Fibroblast of the conjunctiva (primary cell): ENCODE measurements at places on chromosomes 2 and 18.

GRCh38 chr2:46161911-46162310, 135.3 kb upstream of the EPAS1 start:
- DNase-seq, result no peak

DNA sequence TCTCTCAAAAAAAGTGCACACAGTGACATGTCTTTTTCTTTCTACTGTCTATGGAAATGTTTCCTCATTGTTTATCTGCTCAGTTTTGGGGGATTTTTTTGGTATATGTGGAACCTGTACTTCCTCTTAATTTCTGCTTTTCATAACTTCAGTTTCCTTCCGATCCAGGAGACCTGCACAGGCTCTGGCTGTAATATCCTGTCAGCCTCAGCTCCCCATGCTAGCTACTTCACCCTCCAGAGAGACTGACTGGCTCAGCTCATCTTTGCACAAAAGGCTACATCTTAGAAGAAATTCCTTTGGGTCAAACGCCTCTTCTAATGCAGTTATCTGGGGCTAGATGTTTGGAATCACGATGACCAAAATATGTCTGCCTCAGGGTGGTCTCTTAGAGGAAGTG, 378.4 kb downstream of the RND3 start:
- no peak for DNase-seq

GRCh38 chr2:223941579-223942277, 3.4 kb downstream of the WDFY1 start:
- peak; percentile 45 for DNase-seq

- DNase-seq, result no peak
Observed at GRCh38 chr2:39541011-39541930, 104.2 kb upstream of the MAP4K3 start.

GRCh38 chr2:229815342-229815741, 101.0 kb upstream of the DNER start:
- DNase-seq, result no peak

DNA sequence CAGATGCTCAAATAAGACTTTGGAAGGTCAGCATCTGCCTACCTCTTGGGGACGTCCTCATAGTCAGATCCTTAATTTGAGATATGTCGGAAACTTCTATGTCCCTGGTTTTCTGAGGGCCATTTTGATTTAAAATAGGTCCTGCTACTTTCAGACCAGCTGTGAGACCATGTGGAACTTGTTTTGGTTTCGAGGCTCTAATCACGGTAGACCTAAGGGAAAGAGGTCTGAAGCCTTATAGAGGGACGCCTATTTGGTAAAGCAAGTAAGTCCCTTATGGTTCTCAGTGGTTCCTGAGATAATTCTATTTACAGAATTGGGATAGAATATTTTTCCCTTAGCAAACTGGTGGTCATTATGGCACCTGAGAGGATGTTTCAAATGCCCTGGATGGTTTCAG, 75.1 kb downstream of the RFTN2 start:
- no peak for DNase-seq

- DNase-seq, result no peak
Observed at GRCh38 chr2:7333189-7333765, 416.1 kb downstream of the RNF144A start.

DNA sequence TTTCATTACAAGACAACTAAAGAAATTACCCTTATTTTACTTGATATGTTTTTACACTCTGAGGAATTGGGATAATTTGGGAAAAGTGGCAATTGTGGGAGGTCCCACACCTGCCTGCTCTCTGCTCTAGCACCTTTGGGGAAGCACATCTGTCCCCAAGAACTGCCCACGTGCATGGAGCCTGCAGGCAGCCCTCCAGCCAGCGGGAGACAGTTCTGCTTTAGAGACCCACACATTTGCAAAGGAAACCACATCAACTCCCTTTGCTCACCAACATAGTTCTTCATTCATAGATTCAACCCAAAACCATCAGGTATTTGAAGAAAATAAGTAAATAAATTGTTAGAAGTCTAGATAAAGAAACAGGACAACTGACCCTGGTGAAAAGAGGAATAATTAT, 239.9 kb upstream of the ID2 start:
- no peak for DNase-seq

GRCh38 chr2:151665959-151666358, 68.3 kb downstream of the NEB start:
- DNase-seq, result no peak

GRCh38 chr2:27962006-27962405, 71.5 kb downstream of the BABAM2 start:
- DNase-seq, result no peak

- DNase-seq, result no peak
Observed at GRCh38 chr2:218383892-218384519, 1.9 kb downstream of the SLC11A1 start.

- DNase-seq, result no peak
Observed at GRCh38 chr2:146135245-146135644, 1615.3 kb upstream of the ZEB2 start.

GRCh38 chr2:3494984-3495666, 24.2 kb downstream of the ADI1 start:
- DNase-seq, result no peak

DNA sequence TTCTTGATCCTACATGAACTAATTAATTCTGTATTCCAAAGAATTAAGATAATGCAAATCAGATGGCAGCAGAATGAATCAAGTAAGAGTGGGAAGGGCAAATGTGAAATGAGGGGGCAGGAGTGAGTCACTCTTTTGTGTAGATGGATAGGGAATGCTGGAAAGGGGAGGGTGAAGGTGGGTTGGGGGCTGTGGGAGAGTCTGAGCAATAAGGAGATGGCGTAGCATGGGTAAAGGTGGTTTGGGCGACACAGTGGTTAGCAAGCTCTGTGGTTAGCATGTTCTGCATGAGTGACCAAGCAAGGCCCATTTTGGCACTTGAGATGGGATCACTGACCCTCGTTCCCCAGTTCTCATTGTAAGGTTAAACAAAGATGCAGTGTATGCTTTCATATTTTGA, 20.4 kb downstream of the GPD2 start:
- no peak for DNase-seq

DNA sequence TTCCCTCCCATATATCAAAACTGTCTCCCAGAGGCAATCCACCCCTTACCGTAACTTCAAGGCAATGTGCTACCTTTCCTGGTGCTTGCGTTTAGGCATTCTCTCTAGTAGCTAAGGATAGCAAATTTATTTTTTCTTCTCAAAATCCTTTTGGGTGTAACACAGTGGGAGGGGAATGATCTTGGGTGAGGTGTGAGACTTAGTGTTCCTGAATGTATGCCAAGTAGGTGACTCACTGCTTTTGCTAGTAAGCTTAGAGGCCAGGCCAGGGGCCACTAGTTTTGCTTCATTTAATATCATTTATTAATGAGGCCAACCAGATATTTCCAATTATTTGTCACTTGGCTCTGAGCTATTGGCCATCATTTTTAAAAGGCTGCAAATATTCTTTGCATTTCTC, 135.5 kb downstream of the NAPG start:
- DNase-seq, result peak; percentile 67

DNA sequence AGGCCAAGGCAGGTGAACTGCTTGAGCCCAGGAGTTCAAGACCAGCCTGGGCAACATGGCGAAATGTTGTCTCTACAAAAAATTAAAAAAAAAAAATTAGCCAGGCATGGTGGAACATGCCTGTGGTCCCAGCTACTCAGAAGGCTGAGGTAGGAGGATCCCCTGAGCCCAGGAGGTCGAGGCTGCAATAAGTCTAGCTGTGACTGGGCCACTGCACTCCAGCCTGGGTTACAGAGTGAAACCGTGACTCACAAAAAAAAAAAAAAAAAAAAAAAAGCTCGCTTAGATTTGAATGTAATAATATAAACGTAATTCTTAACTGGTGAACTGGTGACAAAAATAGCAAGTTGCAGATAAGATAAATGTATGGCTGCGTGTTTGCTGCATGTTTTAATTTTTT, 56.5 kb downstream of the TFCP2L1 start:
- no peak for DNase-seq

DNA sequence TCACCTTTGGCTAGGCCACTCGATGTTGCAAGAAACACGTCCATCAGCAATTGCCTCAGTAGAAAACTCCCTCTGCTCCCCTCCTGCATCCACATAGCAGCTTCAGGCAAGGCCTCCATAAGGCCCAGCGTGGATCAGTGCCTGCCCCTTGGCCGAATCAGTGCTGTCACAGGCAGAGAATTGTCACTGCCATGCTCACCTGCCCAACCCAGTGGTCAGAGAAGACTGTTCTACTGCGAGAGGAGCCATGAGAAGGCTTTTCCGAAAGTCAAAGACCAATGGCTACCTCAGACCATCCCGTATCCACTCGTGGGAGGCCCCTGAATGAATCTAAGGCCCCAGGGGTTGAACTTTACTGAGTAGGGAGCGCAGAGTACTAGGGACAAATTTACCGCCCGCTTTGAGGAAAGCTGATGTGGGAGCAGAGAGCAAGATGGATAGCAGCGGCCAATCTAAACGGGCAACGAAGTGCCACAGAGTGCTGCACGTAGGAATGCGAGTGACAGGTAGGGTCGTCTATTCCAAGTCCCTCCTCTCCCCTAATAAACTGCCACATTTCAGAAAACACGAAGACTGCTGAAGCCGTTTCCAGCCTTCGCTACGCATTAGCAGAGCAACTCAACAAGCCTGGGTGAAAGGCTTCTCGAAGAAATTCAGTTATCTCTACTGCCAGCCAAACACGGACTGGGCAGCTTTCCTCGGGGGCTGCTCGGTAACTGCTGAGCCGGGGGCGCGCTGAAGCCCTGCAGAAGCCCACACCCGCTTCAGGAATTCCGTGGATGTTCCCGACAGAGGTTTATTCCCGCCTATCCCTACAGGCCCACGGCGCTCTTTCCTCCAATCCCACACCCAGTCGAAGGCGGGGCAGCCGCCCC, 968 bp upstream of the RALBP1 start:
- peak; percentile 64 for DNase-seq

- DNase-seq, result no peak
Observed at GRCh38 chr18:7516266-7517117, 50.6 kb upstream of the PTPRM start.

DNA sequence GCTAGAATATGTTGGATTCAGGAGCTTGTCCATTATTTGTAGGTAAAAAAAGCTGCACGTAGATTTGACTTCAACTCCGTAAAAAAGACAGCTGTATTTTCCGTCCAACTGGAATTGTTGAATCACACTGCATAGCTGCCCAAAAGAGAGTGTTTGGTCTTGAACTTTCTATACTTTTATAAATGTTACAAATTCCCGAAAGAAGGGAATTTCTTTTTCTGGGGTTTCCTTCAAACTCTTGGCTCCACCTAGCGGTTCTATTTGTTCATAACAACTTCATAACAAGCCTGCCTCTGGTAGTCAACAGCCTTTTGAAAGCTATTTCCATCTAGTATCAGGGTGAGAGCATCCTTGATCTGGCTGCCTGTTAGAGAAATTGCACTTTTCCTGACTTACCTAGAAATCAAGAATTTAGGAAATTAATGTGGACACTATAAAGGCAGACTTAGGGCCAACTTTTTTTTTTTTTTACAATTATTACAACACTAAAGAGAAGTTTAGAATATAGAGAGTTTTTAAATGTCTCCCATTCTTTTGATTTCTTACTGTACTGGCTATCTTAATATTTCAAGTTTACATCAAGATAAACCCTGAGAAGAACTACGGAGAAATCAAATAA, 48.1 kb downstream of the TMEM185B start:
- DNase-seq, result peak; percentile 52

DNA sequence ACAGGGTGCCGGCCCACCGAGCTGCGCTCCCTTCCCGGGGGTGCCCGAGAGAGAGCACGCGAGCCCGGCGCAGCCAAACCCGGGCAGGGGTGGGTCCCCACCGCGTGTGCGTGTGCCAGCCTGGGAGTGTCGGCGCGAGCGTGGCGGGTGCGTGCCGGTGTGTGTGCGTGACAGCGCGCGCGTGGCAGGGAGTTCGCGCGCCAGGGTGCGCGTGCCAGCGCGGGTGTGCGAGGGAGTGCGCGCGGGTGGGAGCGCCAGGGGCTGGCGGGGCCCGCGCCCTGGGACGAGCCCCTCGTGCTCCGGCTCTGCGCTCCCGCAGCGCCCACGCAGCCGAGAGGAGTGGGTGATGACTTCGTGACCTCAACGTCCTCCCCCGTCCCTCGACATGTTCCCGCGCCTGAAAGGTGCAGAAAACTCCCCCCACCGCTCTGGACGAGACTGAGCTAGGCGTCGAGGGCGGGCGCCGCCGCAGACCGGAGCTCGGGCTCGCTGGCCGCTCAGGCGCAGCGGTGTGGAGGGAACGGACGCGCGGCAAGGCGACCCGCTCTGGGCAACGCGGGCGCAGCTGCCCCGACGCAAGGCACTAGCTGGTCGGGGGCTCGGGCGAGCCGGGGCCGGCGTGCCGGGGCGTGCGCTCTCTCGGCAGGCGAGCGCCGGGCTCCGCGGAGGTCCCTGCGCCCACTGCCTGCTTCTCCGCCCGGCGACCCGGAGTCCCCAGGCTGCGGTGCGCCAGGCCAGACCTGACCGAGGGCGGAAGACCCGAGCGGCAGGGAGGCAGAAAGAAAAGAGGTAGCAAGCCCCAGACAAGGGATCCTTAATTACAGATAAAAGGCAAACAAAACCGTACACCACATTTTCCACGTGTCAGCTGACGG, 582.8 kb downstream of the ZEB2 start:
- DNase-seq, result no peak

GRCh38 chr18:37253394-37254235, 312.0 kb downstream of the CELF4 start:
- no peak for DNase-seq

DNA sequence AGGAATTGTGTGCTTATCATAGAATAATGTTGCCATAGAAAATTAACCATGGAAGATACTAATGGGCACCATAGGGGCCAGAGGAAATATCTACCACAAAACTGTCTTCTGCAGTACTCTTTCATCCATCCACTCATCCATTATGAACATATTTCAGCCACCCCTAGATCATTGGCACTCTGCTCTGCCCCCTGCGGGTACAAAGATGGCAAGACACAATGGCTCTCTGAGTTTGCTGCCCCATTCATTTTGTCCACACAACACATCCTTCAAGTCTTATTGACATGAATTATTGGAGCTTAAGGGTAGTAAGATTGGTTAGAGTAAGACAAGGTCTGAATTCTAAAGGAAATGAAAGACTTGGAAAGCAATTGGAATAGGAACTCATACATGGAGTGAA, 1224.7 kb upstream of the CELF4 start:
- DNase-seq, result no peak

GRCh38 chr2:203982276-203982675, 45.7 kb downstream of the ICOS start:
- DNase-seq, result no peak

GRCh38 chr18:41899535-41899934, 55.5 kb upstream of the PIK3C3 start:
- DNase-seq, result no peak

DNA sequence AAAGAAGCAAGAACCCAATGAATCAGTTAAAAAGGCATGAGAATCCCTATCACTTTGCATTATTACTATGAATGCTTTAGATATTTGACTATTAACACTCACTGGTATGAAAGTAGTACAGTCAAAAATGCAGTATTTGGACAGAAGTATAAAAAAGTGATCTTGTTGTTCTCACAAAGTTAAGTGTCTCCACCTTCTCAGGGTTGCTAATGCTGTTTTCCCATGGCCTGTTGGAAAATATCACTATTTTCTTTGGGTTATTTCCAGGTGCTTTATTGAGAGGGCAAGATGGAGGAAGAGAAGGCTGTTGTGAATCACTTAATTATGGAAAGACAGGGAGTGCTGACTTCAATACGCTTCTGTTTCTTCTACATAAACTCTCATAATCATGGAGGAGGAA, 13.6 kb upstream of the CREB1 start:
- no peak for DNase-seq
